NCI-H1436 (cell line): ENCODE measurements at places on chromosomes 7 and 10.
A peak's percentile ranks its signal among the peaks of the same experiment; 100 is the strongest.

DNA sequence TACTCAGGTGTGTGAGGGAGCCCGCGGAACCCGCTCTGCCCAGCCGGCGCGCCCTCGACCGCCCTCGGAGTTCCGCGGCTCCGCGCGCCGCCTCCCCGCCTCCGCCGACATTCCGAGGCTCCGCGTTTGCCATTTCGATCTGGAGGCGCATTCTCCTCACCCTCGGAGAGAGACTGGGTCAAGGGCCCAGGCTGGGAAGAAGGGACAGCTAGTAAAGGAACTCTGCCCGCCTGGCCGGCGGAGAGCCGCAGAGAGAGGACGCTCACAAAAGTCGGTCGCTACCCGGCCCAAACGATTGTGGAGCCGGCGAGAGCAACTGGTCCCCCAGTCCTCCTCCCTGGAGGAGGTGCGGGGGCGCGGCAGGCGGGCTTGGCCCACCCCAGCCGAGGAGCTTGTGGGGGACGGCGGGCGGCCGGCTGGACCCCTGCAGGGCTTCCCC, 74.5 kb upstream of the LEP start:
- no peak for DNase-seq

GRCh38 chr7:26292768-26293560, 1.3 kb downstream of the SNX10 start:
- no peak for DNase-seq

GRCh38 chr7:96040250-96040772, 268.0 kb downstream of the DYNC1I1 start:
- DNase-seq: no peak

DNA sequence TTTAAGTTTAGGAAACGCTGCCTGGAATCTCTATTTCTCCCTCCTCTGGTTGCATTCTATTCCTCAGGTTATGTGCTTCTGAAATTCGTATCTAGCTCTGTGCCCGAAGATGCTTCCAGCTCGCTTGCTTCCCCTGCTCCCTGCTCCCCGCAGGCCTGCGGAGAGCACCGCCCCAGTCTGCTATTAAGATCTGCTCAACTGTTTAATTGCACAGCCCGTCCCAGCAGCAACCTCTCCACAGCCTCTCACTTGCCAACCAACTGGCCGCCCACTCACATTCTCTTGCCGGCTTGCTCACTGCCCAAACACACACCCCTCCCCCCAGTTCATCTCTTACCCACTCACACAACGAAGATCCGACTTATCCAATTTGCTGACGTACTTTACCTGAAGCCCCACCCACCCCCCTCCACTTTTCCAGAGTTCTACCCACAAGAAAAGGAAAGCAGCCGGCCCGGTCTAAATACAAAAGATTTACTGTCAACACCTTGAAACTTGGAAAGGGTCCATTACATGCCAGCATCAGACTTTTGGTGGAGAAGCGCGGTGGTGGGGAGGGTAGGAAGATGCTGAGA, 167.3 kb upstream of the KLF14 start:
- DNase-seq: no peak

DNA sequence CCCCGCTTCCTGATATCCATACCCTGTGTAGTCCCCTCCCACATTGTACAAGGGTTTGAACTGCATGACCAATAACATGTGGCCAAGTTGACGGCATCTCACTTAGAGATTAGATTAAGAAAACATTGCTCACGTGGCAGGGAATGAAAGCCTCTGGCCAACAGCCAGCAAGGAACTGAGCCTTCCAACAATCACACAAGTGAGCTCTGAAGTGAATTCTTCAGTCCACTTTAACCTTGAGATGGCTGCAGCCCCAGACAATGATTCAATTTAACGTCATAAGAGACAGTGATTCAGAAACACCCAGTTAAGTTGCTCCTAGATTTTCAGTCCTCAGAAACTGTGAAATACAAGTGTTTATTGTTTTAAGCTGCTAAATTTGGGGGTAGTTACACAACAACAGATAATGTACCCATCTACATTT, 165.9 kb upstream of the PLXNA4 start:
- DNase-seq: no peak

DNA sequence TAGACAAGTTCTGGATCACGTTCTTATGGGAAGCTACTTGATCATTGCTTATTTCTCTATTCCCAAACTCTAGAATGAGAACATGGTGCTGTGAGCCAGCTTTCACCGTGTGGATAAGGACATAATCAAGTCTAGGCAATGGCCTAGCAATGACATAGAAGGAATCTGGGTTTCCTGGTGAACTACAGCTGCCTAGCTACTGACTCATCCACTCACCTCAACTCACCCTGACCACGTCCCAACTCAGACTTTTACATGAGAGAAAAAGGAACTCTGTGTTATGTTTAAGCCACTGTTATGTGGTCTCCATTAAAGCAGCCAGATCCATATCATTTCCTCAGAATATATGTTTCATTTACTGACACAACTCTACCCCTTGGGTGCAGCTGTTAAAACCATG, 18.8 kb upstream of the MET start:
- DNase-seq: no peak

DNA sequence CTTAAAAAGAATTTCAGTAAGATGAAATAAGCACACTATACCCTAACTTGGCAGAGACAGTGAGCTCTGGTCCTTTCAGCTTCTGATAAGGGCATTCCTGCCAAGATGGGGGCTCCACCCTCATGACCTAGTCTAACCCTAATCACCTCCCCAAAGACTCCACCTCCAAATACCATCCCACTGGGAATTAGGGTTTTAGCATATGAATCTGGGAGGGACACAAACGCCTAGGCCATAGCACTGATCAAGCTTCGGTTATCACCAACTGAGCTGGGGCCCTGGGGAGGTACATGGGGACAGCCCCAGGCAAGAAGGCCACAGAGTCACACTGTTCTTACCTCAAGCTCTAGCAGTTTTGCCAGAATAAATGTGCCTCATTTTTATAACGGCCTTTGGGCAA, 31.4 kb downstream of the PALS2 start:
- DNase-seq: no peak

DNA sequence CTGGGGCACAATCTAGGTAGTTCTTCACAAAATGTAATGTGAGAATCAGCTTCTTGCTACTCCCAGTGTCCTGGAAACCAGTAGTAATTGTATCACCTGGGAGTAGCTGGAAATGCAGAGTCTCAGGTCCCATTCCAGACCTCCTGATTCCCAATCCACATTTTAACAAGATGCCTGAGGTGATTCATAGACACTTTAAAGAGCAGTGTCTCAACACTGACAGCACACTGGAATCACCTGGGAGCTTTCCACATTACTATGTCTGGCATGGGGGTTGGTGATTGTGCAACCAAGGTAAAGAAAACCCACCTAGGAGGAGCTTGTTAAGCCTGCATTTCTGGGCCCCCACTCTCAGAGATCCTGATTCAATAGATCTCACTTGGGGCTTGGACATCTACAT, 11.1 kb downstream of the DPY19L1 start:
- DNase-seq: no peak

DNA sequence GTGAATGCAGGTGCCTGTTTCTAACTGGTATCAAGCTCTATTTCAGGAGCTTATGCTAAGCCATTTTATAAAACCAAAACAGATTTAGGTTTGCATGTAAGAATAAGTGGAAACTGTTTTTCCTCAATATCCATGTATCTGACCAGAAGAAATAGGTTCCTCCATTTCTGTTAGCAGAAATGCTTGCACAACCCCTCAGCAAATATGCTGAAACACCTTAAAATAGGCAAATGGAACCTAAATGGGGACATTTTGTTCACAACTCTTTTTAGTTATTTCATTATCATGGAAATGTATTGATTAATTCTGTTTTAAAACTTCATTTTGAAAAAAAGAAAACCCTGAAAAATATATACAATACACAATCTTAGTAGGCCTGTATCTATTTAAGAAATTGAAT, 8.9 kb upstream of the EEPD1 start:
- DNase-seq: no peak

DNA sequence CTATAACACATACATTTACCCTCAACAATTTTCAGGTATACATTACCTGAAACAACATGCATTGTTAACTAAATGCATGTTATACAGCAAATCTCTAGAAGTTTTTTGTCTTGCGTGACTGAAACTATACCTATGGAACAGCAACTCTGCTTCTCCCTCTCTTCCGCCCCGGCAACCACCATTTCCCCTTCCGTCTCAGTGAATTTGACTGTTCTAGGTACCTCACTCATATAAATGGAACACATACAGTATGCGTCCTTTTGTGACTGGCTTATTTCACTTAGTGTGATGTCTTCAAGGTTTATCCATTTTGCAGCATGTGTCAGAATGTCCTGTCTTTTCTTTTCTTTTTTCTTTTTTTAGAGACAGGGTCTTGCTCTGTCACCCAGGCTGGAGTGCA, 22.5 kb downstream of the CALHM2 start:
- no peak for DNase-seq

DNA sequence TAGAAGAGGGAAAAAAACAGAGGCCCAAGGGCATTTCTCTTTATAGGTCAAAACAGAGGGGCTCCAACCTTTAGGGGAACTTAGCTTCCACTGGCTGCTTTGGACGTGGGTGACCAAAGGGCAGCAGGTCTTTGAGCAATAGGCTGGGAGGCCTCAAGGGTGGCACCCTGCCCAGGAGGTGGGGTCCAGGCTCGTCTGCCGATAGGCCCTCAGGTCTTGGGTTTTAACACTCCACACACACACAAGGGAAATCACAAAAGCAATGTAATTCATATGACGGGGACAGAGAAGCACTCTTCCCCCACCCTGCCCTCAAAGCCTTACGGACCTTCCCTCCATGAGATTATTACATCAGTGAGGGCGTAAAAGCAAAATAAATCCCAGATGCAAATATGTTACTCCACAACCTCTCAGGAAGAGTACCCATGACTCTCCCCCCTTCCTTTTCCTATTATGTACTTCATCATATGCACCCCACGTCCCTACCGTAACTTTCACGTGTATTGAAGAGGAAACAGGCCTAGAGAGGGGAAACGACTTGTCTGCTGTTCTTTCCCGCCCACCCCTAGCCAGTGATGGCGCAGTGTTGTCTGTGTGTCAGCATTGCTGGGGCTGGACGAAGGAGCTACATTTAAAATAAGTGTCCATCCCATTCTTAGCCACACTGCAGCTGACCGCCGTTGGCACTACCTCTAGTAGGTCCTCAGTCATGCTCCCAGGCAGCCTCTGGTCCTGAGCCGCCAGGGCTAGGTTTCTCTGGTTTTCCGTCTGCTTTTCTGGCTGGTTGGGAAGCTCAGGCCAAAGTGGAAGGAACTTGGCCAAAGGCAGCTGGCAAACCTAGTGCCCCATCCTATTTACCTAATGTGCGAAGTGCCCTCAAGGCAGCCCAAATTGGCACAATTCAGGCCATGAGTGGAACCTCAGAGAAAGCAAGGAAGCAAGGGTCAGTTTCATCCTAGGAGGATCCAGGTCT, 2.1 kb downstream of the PCBD1 start:
- no peak for DNase-seq

DNA sequence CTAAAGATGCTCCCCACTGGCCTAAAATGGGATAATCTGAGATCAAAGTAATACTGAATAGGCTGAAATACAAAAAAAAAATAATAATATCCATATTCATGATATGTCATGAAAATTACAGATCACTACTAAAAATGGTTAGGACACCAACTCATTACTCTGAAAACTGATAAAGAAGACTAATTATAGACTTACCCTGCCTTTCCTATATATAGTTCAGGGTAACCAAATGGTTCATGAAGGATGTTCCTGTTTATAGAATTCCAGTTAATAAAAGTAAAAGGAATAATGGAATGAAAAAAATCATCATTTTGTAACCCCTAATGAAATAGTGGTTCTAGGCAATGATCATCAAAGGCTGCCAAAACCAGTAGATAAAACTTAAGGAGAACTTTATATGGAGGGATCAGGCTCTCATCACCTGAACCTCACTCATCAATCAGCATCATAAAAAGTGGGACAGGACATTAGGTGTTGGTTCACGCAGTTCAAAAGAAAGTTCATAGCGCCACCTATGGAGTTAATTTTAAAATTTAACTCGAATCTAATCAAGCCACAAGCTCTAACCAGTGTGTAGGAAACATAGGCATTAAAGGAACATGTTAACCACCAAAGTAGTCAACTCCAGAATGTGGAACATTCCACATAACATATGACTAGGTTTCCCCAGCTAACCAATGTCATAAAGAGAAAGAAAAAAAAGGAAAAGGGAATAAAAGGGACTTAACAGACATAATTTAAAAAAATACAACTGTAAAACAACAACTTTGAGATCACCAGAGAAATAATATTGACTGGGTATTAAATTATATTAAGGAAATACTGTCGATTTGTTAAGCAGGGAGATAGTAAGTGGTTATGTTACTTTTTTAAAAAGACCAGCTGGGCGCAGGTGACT, 35.7 kb downstream of the P4HA1 start:
- peak; percentile 3 for DNase-seq

GRCh38 chr10:22252224-22252800, 34.5 kb upstream of the EBLN1 start:
- no peak for DNase-seq

- no peak for DNase-seq
Measured at GRCh38 chr7:129729511-129729910, 118.0 kb downstream of the NRF1 start.

DNA sequence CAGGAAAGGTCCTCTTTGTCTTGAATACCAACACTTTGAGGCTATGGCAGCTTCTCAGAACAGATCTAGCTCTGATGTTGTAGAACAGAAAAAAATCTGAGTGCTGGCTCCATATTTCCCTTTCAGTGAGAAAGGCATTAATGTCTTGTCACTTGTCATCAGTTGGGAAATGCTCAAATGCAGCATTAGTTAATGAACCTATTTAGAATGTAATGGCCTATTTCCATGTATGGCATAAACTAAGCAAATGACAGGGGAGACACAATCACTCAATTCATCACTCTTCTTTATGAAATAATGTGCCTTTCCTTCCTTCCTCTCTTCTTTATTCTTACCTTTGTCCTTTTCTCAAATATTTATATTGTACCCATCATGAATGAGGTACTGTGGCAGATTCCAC, 5.0 kb upstream of the STAMBPL1 start:
- no peak for DNase-seq

DNA sequence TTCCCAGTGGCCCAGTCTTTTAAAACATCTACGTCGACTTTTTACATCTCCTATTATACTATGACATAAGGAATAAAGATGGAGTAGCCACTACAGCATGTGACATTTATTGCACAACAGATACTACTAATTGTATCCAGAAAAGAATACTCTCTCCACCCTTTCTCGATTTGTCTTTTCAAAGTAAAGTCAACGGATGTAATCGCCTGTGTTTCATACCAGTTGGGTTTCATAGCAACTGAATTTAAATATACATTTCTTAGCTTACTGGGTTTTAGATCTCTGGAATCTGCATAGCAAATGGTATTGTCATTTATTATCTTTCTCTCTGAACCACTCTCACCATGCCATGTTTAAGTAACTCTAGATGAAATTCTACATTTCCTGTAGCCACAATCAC, 86.4 kb upstream of the TRIL start:
- DNase-seq: no peak
